AG09319 (cell line): ENCODE measurements at places on chromosomes 11 and 22.

- peak; percentile 8 for DNase-seq
Observed at GRCh38 chr22:23178512-23179254, 1.6 kb upstream of the BCR start.

- DNase-seq: no peak
Observed at GRCh38 chr11:76329084-76329648, 51.8 kb downstream of the THAP12 start.

GRCh38 chr11:2383852-2384804 lies 7.0 kb downstream of the CD81 start:
- DNase-seq: no peak

- DNase-seq: no peak
Observed at GRCh38 chr22:25763239-25763777, 21.3 kb downstream of the MYO18B start.

- no peak for DNase-seq
Observed at GRCh38 chr11:75135651-75136050, 15.3 kb upstream of the SLCO2B1 start.

DNA sequence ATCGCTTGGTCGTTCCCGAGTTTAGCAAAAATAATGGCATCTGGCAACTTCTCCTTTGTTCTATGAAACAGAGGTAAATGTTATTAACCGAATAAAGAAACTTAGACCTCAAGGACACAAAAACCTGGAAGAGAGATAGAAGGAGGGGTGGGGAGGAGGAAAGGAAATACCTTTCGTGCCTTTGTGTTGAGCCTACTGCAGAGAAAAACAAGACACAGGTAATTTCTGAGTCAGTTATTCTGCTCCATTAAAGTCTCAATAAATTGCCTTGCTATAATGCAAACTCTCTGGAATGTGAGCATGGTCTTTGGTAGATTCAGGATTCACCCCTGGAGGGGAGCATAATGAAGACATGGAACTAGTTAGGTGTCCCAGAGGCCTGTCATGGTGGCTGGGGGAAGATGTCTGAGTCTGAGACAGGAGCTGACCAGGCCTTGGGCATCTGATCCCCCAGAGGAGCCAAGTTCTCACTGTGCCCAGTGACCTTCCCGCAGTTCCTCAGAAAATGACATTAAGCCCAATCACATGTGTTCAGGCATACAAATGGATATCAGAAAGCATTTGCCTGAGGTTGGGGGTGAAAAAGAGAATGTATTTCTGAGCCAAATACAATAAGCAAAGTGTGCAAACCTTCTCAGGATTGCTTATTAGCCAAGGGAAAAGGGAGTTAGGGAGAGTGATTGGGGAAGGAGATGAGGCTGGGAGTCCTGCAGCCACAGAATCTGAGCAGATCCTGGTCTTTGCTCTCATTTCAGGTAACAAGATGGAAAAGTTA lies 72.6 kb upstream of the CADM1 start:
- DNase-seq: no peak

- no peak for DNase-seq
Observed at GRCh38 chr11:134398644-134399292, 13.3 kb downstream of the B3GAT1 start.

- DNase-seq: peak; percentile 25
Observed at GRCh38 chr11:38593649-38594048, 1995.6 kb upstream of the RAG2 start.

DNA sequence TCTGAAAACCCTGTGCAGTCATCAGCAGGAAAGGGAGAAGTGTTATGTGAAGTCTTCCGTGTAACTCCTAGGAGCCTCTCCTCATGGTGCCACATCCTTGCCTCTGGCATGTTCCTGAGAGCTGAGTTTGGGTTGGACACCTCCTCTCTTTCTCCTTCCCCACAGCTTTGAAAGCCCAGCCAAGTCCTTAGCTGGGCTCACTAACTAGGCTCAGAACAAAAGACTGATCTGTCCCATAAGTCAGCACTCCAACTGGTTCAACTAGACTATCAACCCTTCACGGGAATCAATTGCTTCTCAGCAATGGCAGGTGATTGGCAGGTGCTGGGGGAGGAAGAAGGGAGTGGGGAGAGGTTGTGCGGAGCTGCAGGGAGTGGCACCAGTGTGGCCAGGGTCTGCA lies 509.9 kb upstream of the B3GAT1 start:
- DNase-seq: no peak

- no peak for DNase-seq
Observed at GRCh38 chr11:68191661-68192579, 21.2 kb downstream of the KMT5B start.

DNA sequence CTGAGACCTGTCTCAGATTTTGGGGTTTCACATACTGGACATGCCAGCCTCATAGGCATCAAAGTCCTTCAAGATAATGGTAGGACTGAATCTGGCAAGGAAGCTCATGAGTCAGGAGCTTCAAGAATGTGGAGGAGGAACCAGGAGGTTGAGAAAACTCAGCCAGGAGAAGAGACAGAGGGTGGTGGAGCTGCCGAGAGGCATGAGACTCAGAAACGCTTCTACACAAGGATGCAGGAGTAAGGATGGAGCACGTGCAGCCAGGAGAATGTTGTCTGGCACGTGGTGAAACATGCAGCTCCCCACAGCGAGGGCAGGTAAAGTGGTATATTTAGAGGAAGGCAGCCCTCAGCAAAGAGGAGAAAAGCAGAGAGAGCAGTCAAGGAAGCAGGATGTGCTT lies 148.7 kb upstream of the ISX start:
- DNase-seq: no peak

DNA sequence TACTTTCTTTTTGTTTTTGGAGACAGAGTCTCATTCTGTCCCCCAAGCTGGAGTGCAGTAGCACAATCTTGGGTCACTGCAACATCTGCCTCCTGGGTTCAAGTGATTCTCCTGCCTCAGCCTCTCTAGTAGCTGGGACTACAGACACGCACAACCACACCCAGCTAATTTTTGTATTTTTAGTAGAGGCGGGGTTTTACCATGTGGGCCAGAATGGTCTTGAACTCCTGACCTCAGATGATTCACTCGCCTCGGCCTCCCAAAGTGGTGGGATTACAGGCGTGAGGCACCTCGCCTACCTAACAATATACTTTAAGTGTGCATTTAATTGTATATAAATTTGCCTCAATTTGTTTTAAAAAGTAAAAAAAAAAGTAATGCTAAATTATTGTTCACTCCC lies 38.4 kb downstream of the GRK3 start:
- DNase-seq: no peak

GRCh38 chr11:60119710-60120109 lies 31.2 kb downstream of the MS4A2 start:
- DNase-seq: no peak

GRCh38 chr11:118619444-118620197 lies 12.2 kb downstream of the PHLDB1 start:
- peak; percentile 76 for DNase-seq

DNA sequence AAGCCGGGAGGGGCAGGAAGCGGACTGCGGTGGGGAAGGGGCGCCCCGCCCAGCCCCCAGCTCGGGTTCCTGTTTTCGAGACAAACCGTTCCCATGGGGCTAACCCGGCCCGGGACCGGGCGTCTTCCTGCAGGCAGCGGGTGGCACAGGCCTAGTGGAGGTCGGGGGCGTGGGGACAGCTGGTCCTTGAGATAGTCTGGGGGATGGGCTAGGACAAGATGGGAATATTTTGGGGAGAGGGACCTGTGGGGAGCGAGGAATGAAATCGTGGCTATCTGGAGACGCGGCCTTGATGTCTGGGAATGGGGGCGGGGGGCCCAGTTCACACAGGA lies 1.2 kb upstream of the RASGRP2 start:
- no peak for DNase-seq

DNA sequence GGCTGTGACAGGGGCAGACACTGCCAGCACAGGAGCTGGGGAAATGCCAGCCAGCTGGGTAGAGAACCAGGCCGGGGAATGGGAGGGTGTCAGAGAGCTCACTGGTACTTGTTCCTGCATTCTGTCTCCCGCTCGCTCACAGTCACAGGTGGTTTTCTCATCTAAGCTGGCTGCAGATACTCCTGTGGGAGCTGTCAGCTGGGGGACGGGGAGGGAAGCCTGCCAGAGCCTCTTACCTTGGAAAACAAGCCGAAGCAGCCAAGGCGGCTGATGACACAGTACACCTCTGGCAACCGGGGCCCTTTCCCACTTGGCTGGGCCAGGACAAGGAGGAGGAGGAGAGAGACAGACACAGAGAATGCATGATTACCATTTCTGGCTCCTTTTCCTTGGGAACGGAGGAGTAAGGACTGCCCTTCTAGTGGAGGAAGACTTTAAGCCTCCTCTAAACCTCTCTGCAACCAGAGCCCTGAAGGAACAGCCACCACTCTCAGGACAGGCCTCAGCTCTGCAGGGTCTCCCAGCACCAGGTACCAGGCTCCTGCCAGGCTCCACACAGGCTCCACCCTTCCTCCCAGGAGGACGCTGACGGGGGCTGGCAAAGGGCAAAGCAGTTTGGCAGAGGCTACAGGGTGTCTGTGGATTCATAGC lies 25.1 kb downstream of the RPL27A start:
- no peak for DNase-seq

- DNase-seq: peak; percentile 76
Observed at GRCh38 chr22:20777420-20778177, 3.7 kb downstream of the SERPIND1 start.

GRCh38 chr11:86749821-86750401 lies 50.4 kb upstream of the PRSS23 start:
- no peak for DNase-seq
